ENCODE measurements at places on chromosomes 2 and 18.

GRCh38 chr18:37280701-37281393 is 284.8 kb downstream of the CELF4 start:
- no peak for DNase-seq

- no peak for DNase-seq
Observed at GRCh38 chr2:236946871-236947270, 138.8 kb upstream of the COPS8 start.

DNA sequence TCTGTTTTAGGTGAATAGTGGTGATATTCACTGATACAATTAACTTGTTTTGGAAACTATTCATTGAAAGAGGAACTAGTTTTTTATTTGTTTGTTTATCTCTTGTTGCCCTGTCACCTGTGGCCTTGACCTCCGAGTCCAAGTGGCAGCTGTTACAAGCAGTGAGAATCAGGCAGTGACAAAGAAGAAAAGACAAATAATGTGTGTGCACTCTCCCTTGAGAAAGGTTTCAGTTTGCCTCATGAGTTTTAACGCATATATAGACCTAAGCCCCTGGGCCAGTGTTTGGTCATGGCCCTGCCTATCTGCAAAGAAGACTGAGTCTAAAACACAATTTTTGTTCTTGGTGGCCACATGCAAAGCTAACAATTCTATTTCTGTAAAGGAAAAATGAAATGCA is 15.3 kb downstream of the KYNU start:
- no peak for DNase-seq

GRCh38 chr2:20190170-20190569 is 34.8 kb downstream of the SDC1 start:
- DNase-seq = no peak

DNA sequence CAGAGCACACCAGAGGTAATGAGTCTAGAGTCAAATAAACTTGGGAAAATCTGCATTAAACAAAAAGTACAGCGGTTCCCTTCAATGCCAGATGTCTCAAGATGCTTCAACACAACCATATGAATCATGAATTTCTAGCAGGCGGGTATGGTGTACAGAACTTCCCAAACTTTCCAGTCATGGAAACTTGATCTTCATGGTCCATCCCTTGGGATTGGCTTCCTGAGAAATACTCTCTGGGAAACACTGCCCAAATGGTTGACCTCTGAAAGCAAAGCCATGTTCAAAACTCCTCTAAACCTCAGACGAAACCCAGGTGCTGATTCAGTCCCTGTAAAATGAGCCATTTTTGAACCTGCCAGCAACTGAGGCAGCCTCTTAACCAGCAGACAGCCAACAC is 16.4 kb upstream of the TMEM247 start:
- DNase-seq = peak; percentile 55

- no peak for DNase-seq
Observed at GRCh38 chr2:212649646-212650045, 111.0 kb upstream of the ERBB4 start.

GRCh38 chr2:201072201-201072530 is 365 bp downstream of the NDUFB3 start:
- DNase-seq = no peak

DNA sequence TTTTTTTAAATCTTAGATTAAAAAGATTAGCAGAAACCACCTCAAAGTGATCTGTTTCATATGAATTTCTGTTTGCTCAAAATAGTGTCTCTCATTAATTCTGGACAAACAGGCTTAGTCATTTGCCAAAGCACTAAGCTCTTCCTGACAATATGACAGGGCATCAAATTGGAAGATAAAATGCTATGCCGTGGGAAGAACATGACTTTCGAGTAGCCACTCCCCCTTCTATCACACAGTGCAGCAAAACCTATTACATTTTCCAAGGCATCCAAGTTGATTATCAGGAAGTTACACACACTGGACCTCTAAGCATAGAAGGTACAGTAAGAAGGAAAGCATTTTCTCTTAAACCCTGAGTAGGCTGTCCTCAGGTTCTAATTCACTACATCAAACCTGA is 89.5 kb downstream of the STK39 start:
- DNase-seq = no peak

GRCh38 chr18:23718243-23718720 is 29.0 kb downstream of the LAMA3 start:
- DNase-seq = peak; percentile 75

- DNase-seq = no peak
Observed at GRCh38 chr2:12032398-12032797, 286.0 kb downstream of the LPIN1 start.

GRCh38 chr18:30987467-30988241 is 54.9 kb downstream of the DSC3 start:
- no peak for DNase-seq

DNA sequence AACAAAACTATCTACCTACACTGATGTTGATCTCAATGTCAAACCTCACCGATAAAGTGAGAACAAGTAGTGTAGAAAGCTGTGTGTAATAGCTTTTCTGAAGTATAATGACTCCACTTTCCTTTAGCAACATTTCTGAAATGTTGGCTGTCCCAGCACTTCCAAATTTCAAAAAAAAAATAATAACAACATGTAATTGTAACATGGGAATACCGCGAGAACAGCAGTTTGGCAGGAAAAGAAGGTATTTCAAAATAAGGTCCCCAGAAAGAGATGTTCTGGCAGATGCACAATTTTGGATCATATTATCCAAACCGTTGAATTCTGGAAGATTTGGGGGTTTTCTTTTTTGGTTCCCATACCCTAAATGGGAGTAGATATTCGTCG is 352.0 kb downstream of the ARHGAP15 start:
- DNase-seq = no peak

DNA sequence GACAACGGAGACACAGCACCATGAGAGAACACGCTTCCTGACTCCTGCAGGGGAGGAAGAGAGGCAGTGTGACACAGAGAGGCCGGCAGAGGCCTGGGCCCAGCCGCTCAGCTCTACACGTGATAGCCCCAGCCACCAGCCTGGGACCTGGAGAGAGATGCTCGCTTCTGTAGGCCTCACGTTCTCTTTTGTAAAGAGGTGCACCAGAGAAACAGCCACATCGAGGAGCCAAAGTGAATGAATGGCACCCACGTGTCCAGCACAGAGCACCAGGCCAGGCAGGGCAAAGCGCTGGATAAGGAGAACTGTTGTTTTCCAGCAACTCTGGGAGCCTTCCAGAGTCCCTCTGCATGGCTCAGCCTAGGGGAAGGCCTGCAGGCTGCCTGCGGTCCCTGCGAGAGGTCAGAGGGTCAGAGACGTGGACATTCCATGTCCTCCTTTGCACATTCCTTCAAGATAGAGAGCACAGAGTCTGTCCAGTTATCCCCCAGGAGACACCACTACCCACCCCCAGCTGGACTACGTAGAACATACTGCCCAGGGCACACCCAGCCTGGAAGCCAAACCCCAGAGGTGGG is 14.2 kb downstream of the LIMS2 start:
- DNase-seq = no peak

DNA sequence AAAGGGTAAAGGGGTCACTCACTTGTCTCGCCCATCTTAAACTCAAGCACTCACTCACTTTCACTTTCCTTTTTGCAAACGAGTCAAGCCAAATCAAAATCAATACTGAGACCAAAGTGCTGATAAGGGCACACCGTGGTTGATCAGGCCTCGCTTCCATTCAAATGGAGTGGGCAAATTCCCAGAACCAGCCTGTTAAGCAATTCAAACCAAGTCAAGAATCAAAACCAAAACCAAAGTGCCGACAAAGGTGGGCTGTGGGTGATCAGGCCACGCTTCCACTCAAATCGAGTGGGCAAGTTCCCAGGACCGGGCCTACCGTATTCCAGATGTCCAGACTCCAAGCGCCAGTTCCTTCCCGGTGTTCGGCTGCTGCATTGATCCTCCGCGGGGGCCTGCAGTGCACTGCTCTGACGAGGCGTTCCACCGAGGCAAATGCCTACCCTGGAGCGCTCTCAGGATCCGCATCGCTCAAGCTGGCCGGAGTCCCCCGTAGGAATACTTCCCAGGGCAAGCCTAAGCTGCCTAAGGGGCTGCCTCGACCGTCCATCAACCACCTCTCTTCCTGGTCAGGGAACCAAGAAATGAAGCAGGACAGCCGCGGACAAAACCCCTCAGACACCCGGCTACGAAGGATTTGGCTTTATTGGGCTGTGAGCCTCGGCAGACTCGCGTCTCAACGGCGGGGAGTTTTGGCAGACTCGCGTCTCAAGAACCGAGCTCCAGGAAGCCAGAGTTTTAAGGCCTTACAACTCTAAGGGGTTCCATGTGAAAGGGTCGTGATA is 89.9 kb upstream of the SLC1A4 start:
- DNase-seq = no peak

- DNase-seq = no peak
Observed at GRCh38 chr18:59990121-59990823, 90.5 kb downstream of the PMAIP1 start.

Data from skeletal muscle cell (primary cell).